Left cardiac atrium (tissue), 4 donors: ENCODE measurements at places on chromosomes 13 and 19. TPM values are rescaled to one million over a fixed set of nuclear protein-coding genes. Genes with fewer than 3 reads are reported as not detected.

DNA sequence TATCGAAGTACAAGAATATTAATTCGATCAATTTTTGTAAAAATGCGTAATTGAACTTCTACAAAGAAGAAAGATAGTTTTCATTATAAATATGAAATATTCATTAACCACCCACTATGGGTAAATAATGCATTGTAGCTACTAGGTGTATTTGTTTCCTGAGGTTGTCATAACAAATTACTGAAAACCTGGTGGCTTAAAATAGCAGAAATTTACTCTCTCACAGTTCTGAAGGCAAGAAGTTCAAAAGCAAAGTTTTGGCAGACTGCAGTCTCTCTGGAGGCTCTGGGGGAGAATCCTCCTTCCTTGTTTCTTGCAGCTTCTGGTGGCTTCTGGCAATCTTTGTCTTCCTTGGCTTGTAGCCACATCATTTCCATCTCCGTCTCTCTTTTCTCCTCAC, 99.2 kb upstream of the MIR17HG start:
- no peak for DNase-seq

- DNase-seq: no peak
These were observed 3.2 kb downstream of the ZNF441 start for GRCh38 chr19:11769995-11770394.

GRCh38 chr13:27821566-27821965, 29.3 kb downstream of the GSX1 start:
- DNase-seq: no peak

Gene PEAK3
- total RNA-seq: 2.3 TPM

GRCh38 chr13:76713280-76713679, 172.9 kb downstream of the KCTD12 start:
- DNase-seq: no peak

DNA sequence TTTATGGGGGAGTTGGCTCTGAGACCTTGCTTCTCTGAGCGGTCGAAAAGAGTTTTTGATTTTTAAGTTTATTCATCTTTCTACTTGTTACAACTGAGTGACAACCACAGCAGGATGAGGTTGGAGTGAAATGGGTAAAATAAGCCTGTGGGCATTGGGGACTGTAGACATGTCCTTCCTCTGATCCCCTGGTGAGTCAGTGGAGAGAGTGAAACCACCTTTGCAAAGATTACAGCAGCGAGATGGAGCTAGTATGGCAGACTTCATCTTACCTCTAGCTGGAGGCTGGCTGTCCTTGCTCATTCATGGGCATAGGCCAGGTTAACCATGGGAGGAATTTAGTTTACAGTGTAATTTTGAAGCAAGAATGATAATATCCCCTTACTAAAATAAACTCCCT, 30.9 kb upstream of the PSG9 start:
- no peak for DNase-seq

Gene GPR183
- 6.0 TPM for total RNA-seq

Gene VASP
- total RNA-seq: 48.4 TPM

DNA sequence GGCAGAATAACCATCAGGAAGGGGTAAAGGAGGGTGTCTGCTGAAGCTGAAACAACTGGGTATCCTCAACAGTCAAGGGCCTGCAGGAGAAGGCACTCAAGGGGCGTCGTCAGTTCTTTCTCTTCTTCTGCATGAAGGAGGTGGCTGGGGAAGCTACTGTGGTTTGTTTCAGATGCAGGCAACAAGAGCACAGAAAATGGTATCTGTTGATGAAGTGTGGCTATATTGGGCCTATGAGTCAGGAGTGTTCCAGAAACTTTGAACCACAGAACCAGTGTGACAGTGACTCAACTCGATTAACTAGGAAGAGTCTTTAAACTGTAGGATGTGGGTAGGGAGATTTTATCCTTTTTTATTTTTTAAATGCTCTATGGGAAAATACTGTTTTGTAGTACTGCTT, 686.3 kb downstream of the FGF9 start:
- DNase-seq: no peak

Gene TGFB1
- 29.3 TPM for total RNA-seq

DNA sequence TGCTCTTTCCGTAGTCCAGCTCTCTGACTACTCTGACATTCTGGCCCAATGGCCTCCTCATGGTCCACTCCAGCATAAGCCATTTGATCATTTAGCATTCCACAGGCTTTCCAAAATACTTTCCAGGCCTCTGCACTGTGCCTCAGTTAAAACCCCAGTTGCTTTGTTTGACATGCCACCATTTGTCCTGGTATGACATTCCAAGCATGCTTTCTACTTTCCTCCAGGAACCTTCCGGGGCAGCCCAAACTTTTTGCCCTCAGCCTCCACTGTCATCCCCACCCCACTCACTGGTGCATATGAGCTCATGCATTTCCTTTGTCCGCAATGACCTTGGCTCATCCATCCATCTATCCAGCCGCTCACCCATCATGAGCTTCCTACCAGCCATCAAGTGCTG, 41.8 kb upstream of the WASF3 start:
- DNase-seq: no peak

- DNase-seq: no peak
These were observed 329.9 kb downstream of the FOXO1 start for GRCh38 chr13:40336228-40337221.

DNA sequence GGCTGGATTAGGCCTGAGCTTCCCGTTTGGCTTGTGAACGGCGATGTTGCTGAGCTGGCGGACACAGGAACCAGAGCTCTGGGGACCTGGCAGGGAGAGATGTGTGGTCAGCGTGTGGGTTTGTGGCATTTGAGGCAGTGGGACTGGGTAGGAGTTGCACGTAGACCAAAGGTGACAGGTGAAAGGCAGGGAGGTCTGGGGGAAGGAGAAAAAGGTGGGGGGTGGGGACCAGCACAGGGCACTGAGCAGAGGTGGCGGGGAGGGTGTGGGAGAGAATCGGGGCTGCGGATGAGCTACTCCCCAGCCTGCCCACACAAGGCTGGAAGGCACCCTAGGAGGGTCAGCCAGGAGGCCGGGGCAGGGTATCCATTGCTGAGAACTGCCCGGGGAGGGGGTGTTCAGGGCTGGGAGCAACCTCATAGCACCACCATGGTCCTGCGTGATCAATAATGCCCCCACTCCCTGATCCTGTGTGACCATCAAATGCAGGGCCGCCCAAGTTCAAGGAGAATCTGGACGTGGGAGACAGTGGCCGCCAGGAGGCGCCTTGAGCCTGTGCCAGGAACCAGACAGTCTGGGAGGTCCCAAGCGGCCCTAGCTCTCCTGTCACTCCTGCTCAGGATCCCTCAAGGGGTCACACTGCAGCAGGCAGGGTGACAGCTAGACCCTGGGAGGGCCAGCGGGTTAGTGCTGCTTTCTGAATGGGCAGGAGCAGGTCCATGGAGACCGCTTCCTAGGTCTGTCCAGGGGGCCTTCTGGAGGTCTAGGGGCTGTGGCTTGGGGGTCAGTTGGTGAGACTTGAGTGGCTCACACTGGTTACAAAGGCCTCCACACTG, 12.8 kb upstream of the SELENOW start:
- DNase-seq: peak; percentile 81

GRCh38 chr13:110291286-110291685, 15.7 kb downstream of the COL4A1 start:
- DNase-seq: no peak

- peak; percentile 23 for DNase-seq
These were observed 37.9 kb downstream of the ARHGAP35 start for GRCh38 chr19:46898731-46899130.

GRCh38 chr19:6773323-6773931, 919 bp downstream of the VAV1 start:
- peak; percentile 50 for DNase-seq

DNA sequence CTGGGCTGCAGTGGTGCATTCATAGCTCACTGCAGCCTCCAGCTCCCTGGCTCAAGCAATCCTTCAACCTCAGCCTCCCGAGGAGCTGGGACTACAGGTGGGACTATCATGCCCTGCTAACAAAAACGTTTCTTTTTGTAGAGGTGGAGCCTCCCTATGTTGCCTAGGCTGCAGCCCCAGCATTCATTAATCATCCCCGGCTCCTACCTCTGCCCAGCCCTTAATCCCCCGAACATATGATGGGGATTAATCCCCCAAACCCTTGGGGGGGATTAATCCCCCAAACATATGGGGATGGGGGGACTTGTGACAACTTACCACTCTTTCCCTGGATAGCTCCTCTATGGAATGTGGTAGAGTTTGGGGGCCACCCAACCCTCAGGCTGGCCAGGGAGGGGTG, 45.9 kb downstream of the SUGP2 start:
- no peak for DNase-seq

Gene FFAR2
- 0.47 TPM for total RNA-seq

Gene SHC2
- total RNA-seq: 19.4 TPM

GRCh38 chr19:23822735-23823134, 64.0 kb upstream of the ZNF681 start:
- no peak for DNase-seq
